ENCODE measurements at places on chromosomes 11 and 22.

GRCh38 chr22:24985826-24986214 is 33.3 kb downstream of the KIAA1671 start:
- no peak for DNase-seq

- no peak for DNase-seq
Observed at GRCh38 chr22:37187891-37188761, at the start of gene C1QTNF6. TSS of gene C1QTNF6 (minus strand) at chr22:37188247. CDS start at chr22:37188213, 34 bp downstream.

DNA sequence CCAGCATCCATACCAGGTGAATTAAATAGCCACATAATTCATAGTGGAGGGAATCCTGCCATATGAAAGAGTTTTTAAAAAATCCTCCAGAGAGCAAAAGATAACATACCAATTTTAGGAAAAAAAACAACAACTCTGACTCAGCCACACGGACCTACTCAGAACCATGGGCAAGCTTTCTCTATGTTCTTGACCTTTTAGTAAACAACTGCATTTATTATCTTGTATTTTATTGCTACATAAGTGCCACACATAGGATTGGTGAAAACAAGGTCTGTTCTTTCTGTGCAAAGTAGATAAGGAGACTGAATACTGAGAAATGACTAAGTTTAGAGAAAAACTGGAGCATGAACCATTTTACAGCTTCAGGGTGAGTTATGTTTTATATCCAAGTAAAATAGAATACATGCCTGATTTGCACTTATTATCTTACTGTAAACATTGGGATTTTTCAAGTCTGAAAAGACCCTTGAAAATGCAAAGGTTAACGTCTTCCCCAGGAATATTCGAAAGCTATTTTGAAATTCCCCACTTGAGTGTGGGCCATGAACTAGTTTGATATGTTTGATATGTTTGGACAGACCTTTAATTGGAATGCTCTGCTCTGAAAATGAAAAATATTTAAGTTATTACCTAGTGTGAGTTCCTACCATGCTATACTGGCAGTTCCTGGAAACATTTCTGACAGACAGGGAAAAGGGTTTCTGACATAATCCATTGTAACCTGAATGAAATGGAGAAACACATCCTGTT is 89.5 kb upstream of the DDI1 start:
- no peak for DNase-seq

- no peak for DNase-seq
Observed at GRCh38 chr22:21606775-21607174, 23.0 kb downstream of the YDJC start.

DNA sequence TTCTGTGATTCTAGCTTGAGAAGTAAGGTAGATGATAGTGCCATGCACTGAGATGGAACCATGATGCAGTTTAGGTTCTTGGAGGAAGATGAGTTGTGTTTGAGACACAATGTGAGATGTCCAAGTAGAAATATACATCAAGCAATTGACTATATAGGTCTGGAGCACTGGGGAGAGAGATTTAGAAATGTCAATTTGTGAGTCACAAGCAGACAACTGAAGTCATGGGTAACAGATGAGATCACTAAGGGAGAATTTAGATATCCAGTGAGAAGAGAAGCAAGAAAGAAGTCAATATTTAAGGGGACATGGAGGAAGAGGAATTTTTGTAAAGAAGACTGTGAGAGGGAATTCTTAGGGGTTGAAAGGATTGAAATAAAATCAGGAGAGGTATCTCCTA is 65.1 kb upstream of the RRAS2 start:
- no peak for DNase-seq

DNA sequence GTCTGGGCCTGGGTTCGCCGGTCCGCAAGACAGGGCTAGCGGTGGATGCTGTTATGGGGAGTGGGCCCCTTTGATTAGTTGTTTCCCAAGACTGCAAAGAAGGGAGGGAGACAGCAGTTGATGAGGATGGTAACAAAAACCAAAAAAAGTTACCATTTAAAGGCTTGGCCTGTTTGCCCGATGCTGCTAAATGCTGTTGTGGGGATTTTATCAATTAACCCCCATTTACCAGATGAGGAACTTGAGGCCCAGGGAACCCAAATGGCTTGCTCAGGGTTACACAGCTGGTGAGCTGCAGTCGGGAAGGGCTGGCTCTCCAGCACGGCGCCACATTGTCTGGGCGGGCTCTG is 3.4 kb downstream of the TRPT1 start:
- no peak for DNase-seq

GRCh38 chr11:24312464-24313238 is 184.2 kb upstream of the LUZP2 start:
- no peak for DNase-seq

GRCh38 chr11:120302001-120302805 is 22.9 kb upstream of the TLCD5 start:
- DNase-seq = no peak

DNA sequence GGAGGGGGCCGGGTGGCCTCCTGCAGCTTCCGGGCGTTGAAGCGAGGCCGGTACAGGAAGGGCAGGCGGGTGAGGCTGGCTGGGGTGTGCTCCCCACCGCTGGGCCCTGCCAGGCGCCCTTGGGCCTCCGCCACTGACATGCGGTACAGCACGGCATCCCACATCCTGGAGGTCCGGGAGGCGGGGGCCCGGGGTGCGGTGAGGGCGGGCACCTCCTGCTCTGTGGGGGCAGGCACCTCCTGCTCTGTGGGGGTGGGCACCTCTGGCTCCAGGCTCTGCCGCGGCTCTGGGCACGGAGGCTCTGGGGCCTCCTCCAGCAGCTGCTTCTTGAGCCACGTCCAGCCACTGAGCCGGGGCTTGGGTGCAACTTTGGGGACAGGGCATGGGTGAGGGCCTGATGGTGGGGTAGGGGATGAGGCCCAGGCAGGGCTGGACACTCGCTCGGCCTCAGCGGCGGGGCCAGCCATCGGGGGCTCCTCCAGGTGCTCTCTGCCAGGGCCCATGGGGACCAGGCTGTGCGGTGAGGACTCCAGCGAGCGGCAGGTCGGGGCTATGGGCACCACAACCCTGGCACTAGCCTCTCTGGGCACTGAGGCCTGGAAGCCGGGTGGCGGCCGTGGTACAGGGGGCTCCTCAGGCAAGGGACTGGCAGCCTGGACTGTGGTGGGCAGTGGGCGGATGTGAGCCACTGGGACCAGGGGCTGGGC is 2.3 kb downstream of the PRR33 start:
- no peak for DNase-seq

GRCh38 chr11:95088946-95089619 is 563 bp upstream of the ENDOD1 start:
- no peak for DNase-seq

- peak; percentile 55 for DNase-seq
Observed at GRCh38 chr11:73931039-73931645, 19.7 kb upstream of the DNAJB13 start.

GRCh38 chr22:19422440-19423301 is 8.9 kb downstream of the HIRA start:
- no peak for DNase-seq

DNA sequence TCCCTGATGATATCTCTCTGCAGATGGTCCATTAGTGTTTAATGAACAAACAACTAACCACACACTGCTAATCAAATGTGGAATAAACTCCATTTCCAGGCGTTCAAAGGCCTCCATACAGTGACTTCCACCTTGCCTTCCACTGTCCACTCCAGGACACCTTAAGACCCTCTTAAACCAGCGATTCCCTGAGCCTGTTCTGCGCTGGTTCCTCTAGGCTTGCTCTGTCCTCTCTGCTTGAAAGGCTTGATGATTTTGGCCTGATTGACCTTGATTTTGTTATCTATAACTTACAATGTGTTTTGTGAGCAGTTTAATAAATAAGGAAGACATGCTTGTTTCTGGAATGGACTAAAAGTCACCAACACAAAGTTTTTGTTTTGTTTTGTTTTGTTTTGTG is 12.0 kb downstream of the OVCH2 start:
- no peak for DNase-seq

GRCh38 chr22:30362651-30363281 is 6.0 kb downstream of the CCDC157 start:
- DNase-seq = no peak

- no peak for DNase-seq
Observed at GRCh38 chr22:42372976-42373375, 59.2 kb downstream of the NFAM1 start.

GRCh38 chr11:8041576-8041975 is 39.4 kb upstream of the TUB start:
- no peak for DNase-seq

DNA sequence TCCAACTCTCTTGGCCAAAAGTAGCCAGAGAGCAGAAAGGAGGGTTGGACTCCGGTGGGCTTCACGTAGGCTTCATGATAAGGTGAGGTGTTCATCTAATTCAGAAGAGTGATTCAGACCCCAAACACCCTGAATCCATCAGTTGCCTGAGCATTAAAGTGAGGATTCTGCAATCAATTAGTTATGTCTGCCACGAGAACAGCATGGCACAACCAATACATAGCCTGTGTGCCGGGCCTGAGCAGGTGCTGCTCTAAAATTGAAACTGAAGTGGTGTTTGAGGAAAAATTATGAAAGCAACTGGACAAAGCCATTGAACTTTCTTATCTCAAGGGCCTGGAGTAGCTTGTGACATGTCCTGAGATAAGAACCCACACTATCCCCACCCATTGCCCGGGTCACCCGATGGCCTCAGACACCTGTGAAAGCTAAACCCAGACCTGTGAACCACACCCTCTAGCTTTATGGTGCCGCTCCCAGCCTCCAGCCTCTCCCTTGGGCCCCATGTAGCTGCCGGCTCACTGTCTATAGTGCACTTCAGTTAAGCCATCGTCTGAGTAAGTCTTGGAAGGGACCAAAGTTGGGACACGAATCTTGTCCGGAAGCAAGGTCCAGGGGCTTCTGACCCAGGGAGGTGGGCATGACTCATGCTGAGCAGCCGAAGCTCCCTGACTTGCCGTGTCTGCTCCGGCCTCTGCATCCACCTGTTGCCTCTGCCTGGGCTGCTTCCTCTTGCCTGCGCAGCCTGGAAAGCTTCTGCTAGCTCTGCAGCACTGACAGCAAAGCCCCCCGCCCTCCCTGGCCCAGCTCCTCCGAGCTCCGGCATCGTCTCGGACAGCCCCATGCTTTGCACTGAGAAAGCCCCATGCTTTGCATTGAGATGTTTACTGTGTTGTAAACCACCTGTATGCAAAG is 5.7 kb upstream of the MYEOV start:
- DNase-seq = no peak

GRCh38 chr11:112718483-112718882 is 242.7 kb upstream of the NCAM1 start:
- DNase-seq = peak; percentile 35

DNA sequence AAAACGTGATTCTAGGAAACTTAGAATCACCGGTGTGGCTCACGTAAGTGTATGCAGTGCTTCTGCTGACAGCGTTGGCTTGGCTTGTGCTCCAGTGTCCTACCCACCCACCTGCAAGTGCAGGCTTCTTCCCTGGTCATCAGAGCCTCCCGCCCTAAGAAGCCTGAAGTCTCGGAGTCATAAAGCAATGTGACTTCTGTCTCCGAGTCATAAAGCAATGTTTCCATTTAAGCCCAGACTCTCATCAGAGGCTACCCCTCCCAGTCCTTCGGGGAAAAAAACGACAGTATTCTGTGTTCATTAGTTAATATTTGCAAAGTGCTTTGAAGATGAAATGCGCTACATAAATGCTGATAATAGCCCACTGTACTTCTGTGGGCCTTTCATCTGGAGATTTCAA is 293.8 kb downstream of the OPCML start:
- DNase-seq = no peak

DNA sequence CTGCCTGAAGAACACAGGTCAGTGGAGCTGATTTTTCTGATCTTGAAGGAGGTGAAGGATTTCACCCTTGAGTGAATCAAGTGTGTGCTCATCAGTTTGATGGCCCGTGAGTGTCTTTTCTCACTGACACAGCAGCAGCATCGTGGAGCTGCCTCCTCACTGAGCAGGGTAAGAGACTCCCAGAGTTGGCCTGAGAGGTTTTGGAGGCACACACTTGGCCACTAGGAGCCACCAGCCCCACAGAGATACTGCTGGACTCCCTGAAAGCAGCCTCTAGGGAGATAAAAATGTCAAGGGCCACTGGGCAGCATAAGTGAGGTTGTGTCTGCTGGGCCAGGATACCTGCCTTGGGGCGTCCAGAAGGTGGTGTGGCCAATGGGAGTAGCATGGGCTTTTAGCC is 245.4 kb downstream of the GRIK4 start:
- no peak for DNase-seq

GRCh38 chr22:23781065-23781464 is 5.7 kb upstream of the SMARCB1 start:
- DNase-seq = no peak

- no peak for DNase-seq
Observed at GRCh38 chr11:68999093-68999747, 13.8 kb downstream of the MRGPRF start.

DNA sequence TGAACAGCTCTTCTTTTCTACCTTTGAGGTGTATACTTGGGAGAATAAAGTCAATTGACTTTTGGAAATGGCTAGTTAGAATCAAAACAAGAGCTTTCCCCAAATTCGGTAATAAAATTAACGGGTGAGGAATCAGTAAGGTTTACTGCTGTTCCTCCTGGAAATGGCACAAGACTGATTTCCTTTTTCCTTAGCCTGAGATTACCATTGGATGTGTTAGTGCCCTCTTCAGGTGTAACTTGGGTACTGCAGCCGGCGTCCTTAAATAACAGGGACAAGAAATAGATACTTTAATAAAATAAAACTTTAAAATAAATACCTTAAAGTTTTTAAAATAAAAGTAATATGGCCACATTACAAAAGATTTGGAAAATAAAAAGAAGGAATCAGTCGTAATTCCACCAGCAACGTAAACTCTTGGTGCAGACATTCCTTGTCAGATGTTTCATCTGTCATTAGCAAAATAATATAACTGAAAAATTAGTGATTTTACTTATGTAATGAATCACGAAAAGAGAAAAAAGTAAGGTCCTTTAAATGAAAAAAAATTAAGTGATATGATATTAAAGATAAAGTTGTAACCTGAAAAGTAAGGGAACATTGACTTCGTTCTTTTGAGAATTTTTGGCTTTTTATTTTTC is 29.7 kb downstream of the ZFTA start:
- DNase-seq = peak; percentile 63

DNA sequence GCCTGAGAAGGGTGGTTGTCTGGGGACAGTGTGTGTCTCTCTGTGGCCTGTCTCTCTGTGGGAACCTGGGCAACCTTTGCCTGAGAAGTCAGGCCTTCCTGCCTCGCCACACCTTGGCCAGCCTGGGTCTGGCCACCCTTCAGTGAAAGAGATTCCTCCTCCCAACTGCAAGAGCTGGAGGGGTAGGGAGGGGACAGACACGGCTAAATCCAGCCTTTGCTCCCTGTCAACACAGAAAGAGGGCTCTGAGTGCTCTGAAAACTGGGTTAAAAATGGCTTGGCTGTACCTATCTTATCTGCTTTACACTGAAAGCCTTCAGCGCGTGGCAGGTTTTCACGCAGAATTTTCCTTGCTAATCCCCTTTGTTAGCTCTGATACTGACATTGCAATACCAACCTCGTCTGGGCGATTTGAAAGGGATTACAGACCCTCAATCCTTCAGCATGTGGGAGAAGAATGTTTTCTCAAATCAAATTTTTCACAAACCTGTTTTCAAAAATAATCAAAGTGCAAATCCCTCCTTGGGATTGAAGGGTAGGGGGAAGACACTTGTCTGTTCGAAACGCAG is 163.7 kb downstream of the DSCAML1 start:
- DNase-seq = no peak
